Brain microvascular endothelial cell (primary cell): ENCODE measurements at places on chromosomes 3 and 15.

GRCh38 chr3:21562243-21562642, 188.8 kb downstream of the ZNF385D start:
- DNase-seq: no peak

DNA sequence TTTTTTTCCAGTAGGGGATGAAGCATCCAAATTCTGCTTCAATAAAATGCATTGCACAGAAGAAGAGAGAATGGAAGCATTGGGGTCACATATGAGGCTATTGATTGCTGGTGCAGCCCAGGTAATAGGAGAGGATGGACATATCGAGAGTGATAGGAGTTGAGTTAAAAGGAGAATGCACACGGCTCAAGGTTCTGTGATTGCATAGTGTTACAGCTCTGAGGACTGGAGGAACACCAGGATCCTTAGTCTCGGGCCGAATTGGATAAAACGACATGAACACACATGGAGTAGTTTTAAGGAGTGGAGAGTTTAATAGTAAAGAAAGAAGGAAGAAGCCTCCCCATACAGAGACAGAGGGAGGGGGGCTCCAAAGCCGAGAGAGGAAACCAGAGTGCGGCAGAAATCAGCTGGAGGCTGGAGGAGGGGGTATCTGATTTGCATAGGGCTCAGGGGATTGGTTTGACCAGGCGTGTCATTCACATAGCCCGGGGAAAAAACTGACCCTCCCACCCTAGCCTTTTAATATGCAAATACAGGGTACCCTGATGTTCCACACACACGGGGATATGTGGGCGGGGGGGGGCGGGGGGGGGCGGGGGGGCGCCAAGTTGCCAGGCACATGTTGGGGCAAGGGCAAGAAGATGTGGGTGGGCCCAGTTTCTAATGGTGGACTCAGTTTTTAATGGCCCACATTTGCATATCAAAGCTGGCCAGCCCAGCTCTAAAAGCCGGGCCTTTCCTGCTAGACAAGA, 156.9 kb downstream of the AGBL1 start:
- no peak for DNase-seq

DNA sequence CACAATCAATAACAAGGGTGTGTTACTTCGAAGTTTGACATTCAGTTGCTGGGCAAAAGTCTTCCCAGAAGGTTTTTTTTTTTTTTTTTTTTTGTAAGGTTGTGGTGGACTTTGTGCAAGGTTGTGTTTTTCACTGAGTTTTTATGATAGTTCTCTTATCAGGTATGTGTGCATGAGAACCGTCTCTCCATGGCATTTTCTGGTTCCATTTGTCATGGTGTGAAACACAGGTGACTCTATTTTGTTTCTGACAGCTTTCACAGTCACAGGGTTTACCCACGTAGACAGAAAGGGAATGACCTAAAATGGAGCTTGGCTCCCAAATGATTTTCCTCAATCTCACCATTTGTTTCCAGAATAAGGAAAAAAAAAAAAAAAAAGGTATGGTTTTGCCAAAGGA, 1377.2 kb upstream of the CADM2 start:
- no peak for DNase-seq

- no peak for DNase-seq
These were observed 47.1 kb upstream of the SERPINI2 start for GRCh38 chr3:167521006-167521355.

- DNase-seq: no peak
These were observed 66.5 kb downstream of the LRRFIP2 start for GRCh38 chr3:37107846-37108245.

- DNase-seq: no peak
These were observed 33.5 kb downstream of the TRPM1 start for GRCh38 chr15:31067890-31068603.

DNA sequence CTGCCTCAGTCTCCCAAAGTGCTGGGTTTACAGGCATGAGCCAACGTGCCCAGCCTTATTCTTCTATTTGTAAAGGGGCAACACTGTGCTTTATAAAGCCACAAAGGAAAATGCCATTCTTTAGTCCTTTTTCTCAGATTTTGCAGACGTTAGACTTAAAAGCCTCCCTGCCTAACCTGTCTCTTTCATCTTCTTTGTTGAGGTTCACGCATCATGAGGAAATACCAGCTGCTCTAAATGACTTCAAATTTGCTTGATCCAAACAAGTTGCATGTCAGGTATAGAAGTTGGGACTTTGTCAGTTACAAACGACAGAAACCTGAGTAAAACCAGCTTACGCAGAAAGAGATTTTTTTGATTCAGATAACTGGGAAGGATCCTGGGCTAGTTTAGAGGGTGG, 51.1 kb upstream of the LRRFIP2 start:
- no peak for DNase-seq

DNA sequence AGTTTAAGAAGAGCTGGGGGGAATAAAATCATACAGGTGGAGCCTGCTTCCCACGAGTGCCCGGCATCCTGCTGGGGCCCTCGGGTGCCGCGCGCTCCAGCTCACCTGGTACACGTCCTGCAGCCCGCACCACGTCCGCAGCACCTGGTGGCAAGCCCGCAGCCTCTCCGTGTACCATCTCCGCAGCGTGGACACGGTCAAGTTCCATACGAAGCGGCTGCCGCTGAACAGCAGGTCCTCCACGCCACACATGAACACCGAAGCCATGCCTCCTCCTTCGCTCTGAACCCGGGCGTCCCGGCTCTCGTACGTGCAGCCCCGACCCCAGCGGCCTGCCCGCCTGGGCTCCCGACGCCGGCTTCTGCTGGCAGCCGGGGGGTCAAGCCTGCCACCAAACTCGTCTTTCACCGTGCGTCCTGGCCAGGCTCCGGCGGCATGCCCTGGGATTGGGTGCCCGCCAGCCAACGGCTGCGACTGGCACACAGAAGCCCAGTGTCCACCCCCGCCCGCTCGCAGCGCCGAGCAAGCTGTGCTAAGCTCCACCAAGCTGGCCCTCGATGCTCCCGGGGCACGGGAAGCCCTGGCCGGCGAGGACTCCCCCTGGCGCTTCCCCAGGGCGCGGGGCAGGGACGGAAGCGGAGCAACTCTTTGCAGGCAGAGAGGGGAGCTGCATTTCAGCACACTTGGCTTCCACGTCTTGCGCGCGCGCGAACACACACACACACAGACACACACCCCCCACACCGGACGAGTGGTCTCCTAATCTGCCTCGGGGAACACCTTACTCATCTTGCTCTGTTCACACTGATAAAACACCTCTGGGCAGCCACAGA, at the start of gene FRMD4B:
Gene FRMD4B (minus strand): TSS at position 366 of the 833 bp plus-strand sequence. CDS start 99 bp downstream, at position 267.
- no peak for DNase-seq

DNA sequence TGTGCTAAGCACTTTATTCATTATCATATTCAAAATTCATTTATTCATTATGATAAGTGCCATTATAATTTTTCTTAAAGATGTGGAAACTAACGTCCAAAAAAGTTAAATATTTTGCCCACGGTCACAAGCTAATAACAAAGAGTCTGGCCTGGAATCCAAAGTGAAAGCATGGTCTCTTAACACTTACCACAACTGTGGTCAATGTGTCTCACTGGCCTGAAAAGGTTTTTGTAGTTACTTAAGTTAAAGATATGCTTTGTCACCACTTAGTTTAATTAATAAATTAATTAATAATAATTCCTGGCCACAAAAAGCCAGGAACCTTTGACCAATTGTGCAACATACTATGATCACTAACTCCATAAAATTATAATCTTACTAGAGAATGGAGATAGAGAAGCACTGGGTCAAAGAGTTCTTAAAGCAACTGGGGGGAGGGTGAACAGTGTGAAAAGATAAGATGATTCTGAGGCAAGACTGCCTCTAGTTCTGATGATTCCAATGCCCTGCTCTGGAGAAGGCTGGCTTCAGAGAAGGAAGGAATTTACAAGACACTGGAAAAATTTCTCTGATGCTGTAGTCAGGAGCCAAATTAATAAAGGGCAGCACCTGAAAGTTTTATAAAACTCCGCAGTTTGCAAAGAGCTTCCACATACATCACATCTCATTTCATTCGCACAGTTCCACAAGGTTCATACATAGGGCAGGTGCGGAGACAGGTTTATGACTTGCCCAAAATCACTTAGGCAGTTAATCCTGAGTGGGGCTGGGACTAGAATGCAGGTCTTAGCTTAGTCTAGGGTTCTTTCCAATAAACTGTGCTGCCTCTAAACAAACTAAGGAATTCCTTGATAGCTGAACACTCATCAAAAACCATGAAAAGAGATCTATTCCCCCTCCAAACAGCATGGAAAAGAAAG, 32.5 kb downstream of the NPTN start:
- no peak for DNase-seq

GRCh38 chr3:6791161-6791560, 69.8 kb upstream of the GRM7 start:
- DNase-seq: no peak

DNA sequence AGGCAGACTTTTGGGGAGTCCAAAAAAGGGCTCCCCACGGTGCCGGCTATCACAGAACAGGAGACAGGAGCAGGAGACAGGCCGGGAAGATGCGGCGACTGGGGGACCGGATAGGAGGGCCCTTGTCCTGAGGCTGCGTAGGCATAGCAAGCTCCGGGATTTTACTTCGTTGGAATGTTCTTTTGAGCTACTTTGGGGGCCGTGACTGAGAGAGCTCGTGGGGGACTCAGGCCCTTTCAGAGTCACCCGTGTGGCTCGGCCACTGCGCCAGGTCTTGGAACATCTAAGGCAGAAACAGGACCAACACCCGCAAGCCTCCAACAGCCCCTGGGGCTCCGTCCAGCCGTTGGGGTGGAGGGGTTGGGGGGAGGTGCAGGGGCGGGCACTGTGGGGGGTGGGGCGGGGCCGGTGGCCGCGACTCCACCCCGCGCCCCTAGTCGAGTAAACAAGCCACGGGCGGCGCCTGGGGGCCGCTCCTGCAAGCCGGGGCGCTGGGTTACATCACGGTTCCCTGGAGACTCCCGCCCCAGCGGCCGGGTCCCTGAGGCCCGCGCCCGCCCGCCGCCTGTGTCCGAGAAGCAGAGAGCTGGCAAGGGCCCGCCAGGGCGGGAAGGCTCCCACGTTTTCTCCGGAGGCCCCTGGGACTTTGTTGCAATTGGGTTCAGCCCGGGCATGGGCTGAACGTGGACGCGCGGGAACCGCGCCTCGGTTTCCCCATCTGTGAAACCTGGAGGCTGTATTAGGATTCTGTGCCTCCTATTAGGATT, 23.3 kb upstream of the C15orf39 start:
- DNase-seq: no peak

DNA sequence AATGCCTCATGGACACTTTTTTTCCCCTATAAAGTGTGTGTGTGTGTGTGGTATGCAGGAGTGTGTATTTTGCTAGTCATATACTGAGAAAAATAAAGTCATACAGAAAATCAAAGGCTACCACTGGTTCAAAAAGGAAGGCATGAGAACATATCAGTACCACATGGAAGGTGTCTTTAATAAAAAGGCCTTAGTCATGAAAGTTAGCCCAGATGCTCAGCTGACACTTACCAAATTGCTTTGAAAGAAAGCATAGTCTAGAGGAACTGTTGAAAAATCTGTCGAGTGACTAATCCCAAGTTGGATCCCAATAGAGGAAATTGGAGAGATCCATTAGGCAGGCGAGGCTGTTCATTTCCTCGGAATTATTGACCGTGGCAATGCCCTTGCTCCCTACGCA, 432.9 kb upstream of the CFAP20DC start:
- no peak for DNase-seq

GRCh38 chr15:95324656-95325055, 1005.8 kb upstream of the NR2F2 start:
- DNase-seq: no peak

DNA sequence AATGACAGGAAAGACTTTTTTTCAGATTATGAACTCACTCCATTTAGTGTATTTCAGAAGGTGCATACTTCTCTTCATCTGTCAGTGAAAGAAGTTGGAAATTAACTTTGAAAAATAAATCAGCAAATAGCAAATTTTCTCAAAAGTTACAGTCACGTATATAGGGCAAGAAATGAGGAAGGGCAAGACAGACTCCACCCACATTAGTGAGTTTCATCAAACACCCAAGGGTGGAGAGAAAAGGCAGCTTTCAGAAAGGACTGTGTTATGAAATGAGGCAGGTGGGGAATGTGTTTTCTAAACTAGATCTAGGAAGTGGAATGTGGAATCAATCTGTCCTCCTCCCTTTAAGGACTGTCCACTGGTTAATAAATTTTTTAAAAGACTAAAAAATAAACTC, 2.9 kb downstream of the SLC22A13 start:
- no peak for DNase-seq

DNA sequence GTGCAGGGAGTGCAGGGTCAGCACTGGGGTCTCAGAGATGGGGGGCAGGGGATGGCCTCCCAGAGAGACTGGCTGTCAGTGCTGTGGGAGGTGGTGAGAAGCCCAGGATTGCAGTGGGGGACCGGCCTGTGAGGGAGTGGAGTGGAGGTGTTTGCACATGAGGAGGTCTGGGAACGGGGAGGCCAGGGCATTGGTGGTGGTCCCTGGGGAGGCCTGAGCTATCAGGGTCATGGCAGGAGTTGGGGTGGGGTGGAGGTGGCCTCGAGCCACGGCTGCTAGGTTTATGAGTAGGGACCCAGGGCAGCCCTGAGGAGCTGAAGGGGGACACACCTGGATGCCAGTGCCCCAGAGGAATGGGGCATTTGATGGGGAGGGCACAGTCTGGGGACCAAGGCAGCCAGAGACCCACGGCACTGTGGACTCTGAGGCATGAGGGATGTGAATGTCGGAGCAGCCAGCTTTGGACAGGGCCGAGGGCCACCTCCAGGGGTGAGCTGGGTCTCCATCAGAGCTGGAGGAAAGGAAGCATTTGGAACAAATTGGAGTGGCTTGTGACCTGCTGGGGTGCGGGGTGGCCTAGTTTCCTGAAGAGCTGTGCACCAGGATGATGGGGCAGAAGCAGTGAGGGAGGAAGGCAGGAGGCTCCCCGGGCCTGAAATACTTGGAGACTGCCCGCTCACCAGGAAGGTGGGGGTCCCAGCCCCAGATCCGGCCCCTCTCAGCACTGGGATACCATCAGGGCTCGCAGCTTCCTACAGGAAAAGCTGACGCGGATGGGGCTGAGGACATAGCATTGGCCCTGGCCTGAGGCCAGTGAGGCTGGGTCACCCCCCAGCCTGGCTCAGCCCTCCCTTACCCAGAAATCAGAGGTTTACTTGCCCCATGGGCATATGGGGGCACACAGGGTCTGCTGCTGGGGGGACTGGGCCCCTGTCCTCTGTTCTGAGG, 9.5 kb upstream of the CSPG4 start:
- no peak for DNase-seq

DNA sequence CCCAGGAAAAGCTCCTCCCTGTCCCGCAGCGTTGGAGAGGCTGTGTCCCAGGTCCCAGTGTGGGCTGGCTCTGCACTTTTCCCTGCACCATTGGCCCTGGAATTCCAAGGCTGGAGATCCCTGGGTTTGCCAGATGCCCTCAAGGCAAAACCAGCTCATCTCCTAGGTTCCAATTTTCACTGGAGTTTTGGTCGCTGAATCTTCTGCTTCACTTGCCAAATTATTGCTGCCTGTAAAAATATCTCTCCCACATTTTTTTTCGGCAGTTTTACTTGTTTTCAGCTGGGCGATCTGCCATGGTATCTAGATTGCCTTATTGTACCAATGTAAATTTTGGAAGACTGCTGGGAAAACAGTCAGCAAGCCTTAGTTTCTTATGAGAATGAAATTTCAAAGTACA, 150.9 kb upstream of the ATP10A start:
- DNase-seq: no peak

GRCh38 chr3:48417529-48418108, 12.3 kb downstream of the PLXNB1 start:
- DNase-seq: no peak

GRCh38 chr3:25468866-25469319, 40.8 kb downstream of the RARB start:
- peak; percentile 71 for DNase-seq

- no peak for DNase-seq
These were observed 112.9 kb upstream of the SLC6A11 start for GRCh38 chr3:10702961-10703740.

- DNase-seq: no peak
These were observed 28.0 kb upstream of the VGLL4 start for GRCh38 chr3:11671648-11672100.
